Hematopoietic multipotent progenitor cell (in vitro differentiated cells): ENCODE measurements at places on chromosomes 11 and 22. TPM values are rescaled to one million over a fixed set of nuclear protein-coding genes. Genes with fewer than 3 reads are reported as not detected.

GRCh38 chr11:126133901-126134300 lies 71.2 kb upstream of the CDON start:
- no peak for DNase-seq

The OR52N4 gene
- total RNA-seq = 1.3 TPM

GRCh38 chr11:69483170-69483569 lies 1.7 kb downstream of the LINC01488 start:
- no peak for DNase-seq

- DNase-seq = no peak
Observed at GRCh38 chr11:14095882-14096281, 133.4 kb downstream of the SPON1 start.

The NFAM1 gene
- 3.0 TPM for total RNA-seq

The TYR gene
- not detected for total RNA-seq

The OR8G5 gene
- total RNA-seq = not detected

GRCh38 chr11:88402784-88403183 lies 65.2 kb upstream of the CTSC start:
- no peak for DNase-seq

DNA sequence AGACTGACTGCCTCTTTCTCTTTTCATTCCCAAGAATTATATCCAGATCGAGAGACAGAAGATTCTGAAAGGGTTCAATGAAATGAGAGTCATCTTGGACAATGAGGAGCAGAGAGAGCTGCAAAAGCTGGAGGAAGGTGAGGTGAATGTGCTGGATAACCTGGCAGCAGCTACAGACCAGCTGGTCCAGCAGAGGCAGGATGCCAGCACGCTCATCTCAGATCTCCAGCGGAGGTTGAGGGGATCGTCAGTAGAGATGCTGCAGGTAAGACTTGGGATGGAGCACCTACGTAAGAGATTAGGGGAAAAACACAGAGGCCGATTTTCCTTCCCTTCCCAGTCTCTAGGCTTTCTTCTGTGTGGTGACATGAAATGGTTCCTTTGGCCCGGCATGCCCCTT lies 8.7 kb downstream of the TRIM22 start:
- no peak for DNase-seq

DNA sequence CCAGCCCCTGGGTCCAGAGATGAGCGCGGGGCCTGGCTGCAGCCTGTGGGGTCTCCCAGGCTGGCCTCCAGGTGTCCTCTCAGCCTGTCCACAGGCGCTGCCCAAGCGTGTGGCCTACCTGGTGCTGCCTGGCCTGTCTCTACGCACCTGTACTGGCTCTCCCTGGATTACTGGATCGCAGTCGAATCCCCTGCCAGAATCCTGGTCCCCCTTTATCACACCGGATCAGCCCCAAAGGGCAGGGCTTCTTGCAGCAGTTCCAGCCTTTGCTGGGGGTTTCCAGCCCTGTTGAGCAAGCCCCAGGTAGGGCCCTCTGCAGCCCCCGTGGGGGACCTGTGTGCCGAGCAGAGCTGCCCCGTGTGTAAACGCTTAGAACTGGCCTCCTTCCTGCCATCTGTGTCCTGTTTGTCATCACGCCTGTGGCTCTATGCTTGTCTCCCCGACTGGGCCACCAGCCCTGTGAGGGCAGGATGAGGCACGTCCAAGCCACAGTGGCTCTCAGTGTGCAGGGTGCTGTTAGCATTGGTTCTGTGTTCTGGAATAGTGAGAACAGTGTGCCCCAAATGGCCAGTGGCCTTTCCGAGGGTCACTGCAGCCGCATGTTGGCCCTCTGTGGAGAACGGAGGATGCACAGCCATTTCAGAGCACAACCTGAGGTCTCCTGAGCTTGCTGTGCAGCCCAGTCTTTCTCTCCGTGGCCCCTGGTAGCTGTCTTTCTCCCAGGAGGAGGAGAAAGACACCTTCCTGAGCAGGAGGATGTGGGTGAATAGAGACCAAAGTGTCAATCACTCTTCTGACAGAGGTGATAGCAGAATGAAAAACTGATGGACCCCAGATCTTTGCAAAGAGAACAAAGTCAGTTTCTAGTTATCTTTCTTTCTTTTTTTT lies 13.9 kb upstream of the TXNRD2 start:
- peak; percentile 89 for DNase-seq

DNA sequence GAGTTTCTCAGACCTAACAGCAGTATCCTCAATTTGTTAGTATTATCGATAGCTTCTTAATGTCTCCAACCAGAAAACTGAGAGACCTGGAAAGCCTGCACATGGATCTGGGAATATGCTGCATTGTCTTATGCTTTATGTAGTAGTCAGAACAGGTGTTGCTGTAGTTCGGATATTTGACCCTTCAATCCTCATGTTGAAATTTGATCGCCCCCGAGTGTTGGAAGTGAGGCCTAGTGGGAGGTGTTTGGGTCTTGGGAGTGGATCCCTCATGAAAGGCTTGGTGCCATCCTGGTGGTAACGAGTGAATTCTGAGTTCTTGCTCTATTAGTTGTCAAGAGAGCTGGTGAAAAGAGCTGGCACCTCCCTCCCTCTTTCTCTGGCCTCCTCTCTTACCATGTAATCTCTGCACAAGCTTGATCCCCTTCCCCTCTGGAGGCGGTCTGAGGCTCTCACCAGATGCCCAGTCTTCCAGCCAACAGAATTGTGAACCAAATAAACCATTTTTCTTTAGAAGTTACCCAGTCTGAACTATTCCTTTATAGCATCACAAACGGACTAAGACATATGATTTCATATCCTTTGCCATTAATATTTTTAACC lies 227.1 kb downstream of the DDX10 start:
- DNase-seq = no peak

The SLC22A25 gene
- not detected for total RNA-seq

- DNase-seq = no peak
Observed at GRCh38 chr22:38137876-38138687, 27.6 kb upstream of the BAIAP2L2 start.
